B cell (primary cell): ENCODE measurements at places on chromosomes 3 and 15. TPM values are rescaled to one million over a fixed set of nuclear protein-coding genes. Genes with fewer than 3 reads are reported as not detected.

DNA sequence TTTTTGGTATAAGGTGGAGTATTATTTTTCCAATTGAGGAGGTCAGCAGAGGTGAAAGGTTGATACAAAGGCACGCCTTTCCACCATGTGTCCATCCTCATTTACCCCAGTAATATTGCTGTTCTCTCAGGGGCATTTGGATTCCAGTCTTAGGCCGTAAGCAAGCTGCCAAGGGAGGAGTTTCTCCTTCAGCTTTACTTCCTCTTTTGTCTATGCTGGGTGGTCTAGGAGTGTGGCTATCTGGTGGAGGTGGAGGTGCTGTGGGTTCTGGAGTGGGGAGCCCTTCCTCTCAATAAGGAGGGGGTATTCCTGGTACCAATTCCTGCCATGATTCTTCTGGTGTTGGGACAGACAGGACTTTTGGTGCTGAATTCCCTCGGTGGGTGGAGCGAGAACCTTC lies 340.6 kb downstream of the KCNH8 start:
- H3K36me3 ChIP-seq = no peaks in the 10 kb centered on the region
- H3K4me3 ChIP-seq = no peak overlapping the region
- peak; percentile 18 for DNase-seq
- no peaks in the 10 kb centered on the region for H3K27me3 ChIP-seq
- H3K27ac ChIP-seq = no peak overlapping the region

DNA sequence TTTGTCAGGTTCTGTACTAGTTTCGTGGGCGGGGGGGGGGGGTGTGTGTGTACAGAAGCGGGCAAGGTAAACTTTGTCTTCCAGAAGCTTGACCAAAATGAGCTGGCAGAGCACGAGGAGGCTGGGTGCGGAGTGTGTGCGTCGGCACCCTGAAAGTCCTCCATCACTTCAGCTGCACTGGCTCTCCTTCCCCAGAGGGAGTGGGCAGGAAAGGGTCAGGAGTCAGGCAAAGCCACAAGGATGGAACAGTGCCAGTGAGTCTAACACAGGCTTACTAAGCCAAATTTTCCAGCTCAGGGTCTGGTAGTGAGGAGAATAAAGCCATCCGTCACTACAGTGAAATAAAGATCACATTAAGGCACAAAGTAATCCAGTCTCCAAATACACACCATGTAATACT lies 11.9 kb upstream of the SH3GL3 start:
- H3K4me3 ChIP-seq = no peak overlapping the region
- no peak for DNase-seq
- H3K4me1 ChIP-seq = no peaks in the 10 kb centered on the region
- H3K36me3 ChIP-seq = no peaks in the 10 kb centered on the region
- no peaks in the 10 kb centered on the region for H3K27me3 ChIP-seq

GRCh38 chr3:165683947-165684346 lies 153.3 kb downstream of the BCHE start:
- no peaks in the 10 kb centered on the region for H3K36me3 ChIP-seq
- H3K27ac ChIP-seq = no peak overlapping the region
- H3K4me1 ChIP-seq = no peaks in the 10 kb centered on the region

GRCh38 chr3:138033202-138033691 lies 23.3 kb downstream of the CLDN18 start:
- peaks cover 5% of the 10 kb centered on the region for H3K27me3 ChIP-seq
- no peak overlapping the region for H3K4me3 ChIP-seq
- H3K4me1 ChIP-seq = no peaks in the 10 kb centered on the region
- H3K27ac ChIP-seq = no peak overlapping the region

CHP1 gene
- 39.9 and 40.8 TPM in 2 replicates for total RNA-seq

GRCh38 chr3:133694288-133695268 lies 32.8 kb upstream of the TOPBP1 start:
- no peaks in the 10 kb centered on the region for H3K4me1 ChIP-seq
- H3K4me3 ChIP-seq = no peak overlapping the region

GRCh38 chr3:191340966-191341365 lies 10.6 kb upstream of the UTS2B start:
- peaks cover 3% of the 10 kb centered on the region for H3K36me3 ChIP-seq
- no peak for DNase-seq
- H3K4me1 ChIP-seq = peaks cover 70% of the 10 kb centered on the region
- no peak overlapping the region for H3K27ac ChIP-seq

- H3K27me3 ChIP-seq = no peaks in the 10 kb centered on the region
- no peak overlapping the region for H3K4me3 ChIP-seq
- H3K36me3 ChIP-seq = no peaks in the 10 kb centered on the region
- no peaks in the 10 kb centered on the region for H3K4me1 ChIP-seq
These were observed 145.7 kb downstream of the EPHA6 start for GRCh38 chr3:96959901-96960641.

DNA sequence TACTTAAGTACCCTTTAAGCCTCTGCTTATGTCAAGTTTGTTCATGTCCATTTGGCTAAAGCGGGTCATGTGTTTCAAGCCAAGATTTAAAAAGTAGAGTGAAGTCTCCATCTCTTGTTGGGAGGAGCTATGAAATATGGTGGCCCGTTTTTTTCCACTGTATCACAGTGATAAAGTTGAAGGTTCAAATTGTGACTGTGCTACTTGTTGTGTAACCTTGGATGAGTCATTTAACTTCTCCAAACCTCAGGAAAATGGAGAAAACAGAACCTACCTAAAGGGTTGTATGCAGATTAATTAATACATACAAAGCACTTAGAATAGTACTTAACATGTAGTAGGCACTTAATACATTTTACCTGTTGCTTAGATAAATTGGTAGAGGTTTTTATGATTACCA lies 43.4 kb downstream of the SNAPC5 start:
- DNase-seq = no peak
- no peaks in the 10 kb centered on the region for H3K27me3 ChIP-seq
- no peaks in the 10 kb centered on the region for H3K36me3 ChIP-seq
- H3K4me1 ChIP-seq = no peaks in the 10 kb centered on the region

- H3K4me1 ChIP-seq = no peaks in the 10 kb centered on the region
- H3K4me3 ChIP-seq = no peak overlapping the region
- H3K27ac ChIP-seq = no peak overlapping the region
- DNase-seq = no peak
- H3K27me3 ChIP-seq = no peaks in the 10 kb centered on the region
- no peaks in the 10 kb centered on the region for H3K36me3 ChIP-seq
These were observed 153.8 kb downstream of the SEMA6D start for GRCh38 chr15:47870956-47871625.

PLA2G4E gene
- not detected in 2 replicates for total RNA-seq

- no peak overlapping the region for H3K27ac ChIP-seq
- no peak for DNase-seq
- H3K4me3 ChIP-seq = no peak overlapping the region
- H3K27me3 ChIP-seq = no peaks in the 10 kb centered on the region
These were observed 50.1 kb downstream of the CMSS1 start for GRCh38 chr3:99867594-99868310.

- H3K36me3 ChIP-seq = no peaks in the 10 kb centered on the region
- no peak overlapping the region for H3K27ac ChIP-seq
- no peaks in the 10 kb centered on the region for H3K27me3 ChIP-seq
- no peaks in the 10 kb centered on the region for H3K4me1 ChIP-seq
- DNase-seq = no peak
These were observed 11.7 kb upstream of the STARD5 start for GRCh38 chr15:81335631-81336030.

DNA sequence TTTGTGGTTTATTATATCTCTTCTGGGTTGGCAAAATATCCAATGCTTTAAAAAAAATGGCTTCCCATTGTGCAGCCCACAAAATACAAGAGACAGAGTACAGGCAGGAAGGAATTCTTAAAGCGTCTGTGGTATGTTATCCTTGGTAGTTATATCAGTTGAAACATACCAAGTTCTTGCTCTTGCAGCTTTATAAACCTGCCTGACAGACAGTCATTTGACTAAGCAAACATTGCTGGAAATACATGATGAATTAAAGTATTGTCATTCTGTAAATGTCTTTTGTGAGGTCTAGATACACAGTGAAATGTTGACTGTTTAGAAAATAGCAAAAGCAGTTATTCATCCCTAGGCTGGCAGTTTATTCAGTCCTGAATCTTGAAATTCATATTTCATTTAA lies 44.8 kb upstream of the MAP3K13 start:
- H3K27me3 ChIP-seq = no peaks in the 10 kb centered on the region
- no peak overlapping the region for H3K27ac ChIP-seq
- H3K4me3 ChIP-seq = no peak overlapping the region

GRCh38 chr15:74780523-74781430 lies 1.1 kb upstream of the CSK start:
- H3K4me3 ChIP-seq = peak overlapping the region; percentile 74
- no peaks in the 10 kb centered on the region for H3K36me3 ChIP-seq
- peaks cover 68% of the 10 kb centered on the region for H3K4me1 ChIP-seq
- peak; percentile 69 for DNase-seq
- H3K27ac ChIP-seq = peak overlapping the region; percentile 99

GRCh38 chr3:101725194-101725889 lies 928 bp downstream of the CEP97 start:
- H3K27ac ChIP-seq = peak overlapping the region; percentile 70
- H3K36me3 ChIP-seq = no peaks in the 10 kb centered on the region
- no peaks in the 10 kb centered on the region for H3K27me3 ChIP-seq
- peak overlapping the region; percentile 82 for H3K4me3 ChIP-seq
- peak; percentile 36 for DNase-seq

THAP10 gene
- total RNA-seq = 0.36 and 0.37 TPM in 2 replicates

HHATL gene
- total RNA-seq = not detected in 2 replicates

- no peaks in the 10 kb centered on the region for H3K27me3 ChIP-seq
- no peak overlapping the region for H3K27ac ChIP-seq
- no peaks in the 10 kb centered on the region for H3K36me3 ChIP-seq
- no peak for DNase-seq
- H3K4me1 ChIP-seq = no peaks in the 10 kb centered on the region
These were observed 37.6 kb downstream of the SCN5A start for GRCh38 chr3:38611866-38612265.

- H3K27me3 ChIP-seq = no peaks in the 10 kb centered on the region
- H3K4me3 ChIP-seq = peak within 1 kb of the TSS; percentile 88
- no peaks in the 10 kb centered on the region for H3K36me3 ChIP-seq
- peak; percentile 4 for DNase-seq
These were observed at the start of gene LRRFIP2 for GRCh38 chr3:37174532-37175126. LRRFIP2 (minus strand) TSS chr3:37174582; CDS start chr3:37148983, 25,599 bp downstream.

GRCh38 chr3:153462545-153462944 lies 300.5 kb downstream of the RAP2B start:
- no peaks in the 10 kb centered on the region for H3K27me3 ChIP-seq
- no peak overlapping the region for H3K4me3 ChIP-seq
- no peaks in the 10 kb centered on the region for H3K36me3 ChIP-seq

DNA sequence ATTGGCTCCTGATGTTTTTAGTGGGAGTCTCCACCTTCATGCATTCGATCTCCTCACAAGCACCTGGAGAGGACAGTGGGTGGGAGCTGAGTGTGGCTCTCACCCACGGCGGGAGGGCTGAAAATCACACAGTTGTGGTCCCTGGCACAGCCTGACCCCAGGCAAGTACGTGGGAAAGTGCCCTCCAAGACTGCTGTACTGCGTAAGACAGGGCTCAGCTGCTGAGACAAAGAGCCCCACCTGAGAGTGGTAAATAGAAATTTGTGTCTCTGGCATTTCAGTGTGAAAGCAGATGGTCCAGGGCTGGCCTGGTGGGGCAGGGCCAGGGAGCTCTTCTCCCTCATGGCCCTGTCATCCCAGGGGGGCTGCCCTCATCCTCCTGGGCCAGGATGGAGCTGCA lies 77.4 kb upstream of the IQSEC1 start:
- no peaks in the 10 kb centered on the region for H3K27me3 ChIP-seq
- peaks cover 9% of the 10 kb centered on the region for H3K4me1 ChIP-seq
- H3K4me3 ChIP-seq = no peak overlapping the region
- no peak overlapping the region for H3K27ac ChIP-seq

GRCh38 chr15:92059036-92059970 lies 205.8 kb downstream of the SLCO3A1 start:
- H3K36me3 ChIP-seq = no peaks in the 10 kb centered on the region
- no peak for DNase-seq
- no peak overlapping the region for H3K27ac ChIP-seq

CFAP91 gene
- total RNA-seq = 6.4 and 7.2 TPM in 2 replicates

BFSP2 gene
- 0.70 and 1.6 TPM in 2 replicates for total RNA-seq

AADACL2 gene
- not detected in 2 replicates for total RNA-seq

HCLS1 gene
- 317 and 331 TPM in 2 replicates for total RNA-seq

DNA sequence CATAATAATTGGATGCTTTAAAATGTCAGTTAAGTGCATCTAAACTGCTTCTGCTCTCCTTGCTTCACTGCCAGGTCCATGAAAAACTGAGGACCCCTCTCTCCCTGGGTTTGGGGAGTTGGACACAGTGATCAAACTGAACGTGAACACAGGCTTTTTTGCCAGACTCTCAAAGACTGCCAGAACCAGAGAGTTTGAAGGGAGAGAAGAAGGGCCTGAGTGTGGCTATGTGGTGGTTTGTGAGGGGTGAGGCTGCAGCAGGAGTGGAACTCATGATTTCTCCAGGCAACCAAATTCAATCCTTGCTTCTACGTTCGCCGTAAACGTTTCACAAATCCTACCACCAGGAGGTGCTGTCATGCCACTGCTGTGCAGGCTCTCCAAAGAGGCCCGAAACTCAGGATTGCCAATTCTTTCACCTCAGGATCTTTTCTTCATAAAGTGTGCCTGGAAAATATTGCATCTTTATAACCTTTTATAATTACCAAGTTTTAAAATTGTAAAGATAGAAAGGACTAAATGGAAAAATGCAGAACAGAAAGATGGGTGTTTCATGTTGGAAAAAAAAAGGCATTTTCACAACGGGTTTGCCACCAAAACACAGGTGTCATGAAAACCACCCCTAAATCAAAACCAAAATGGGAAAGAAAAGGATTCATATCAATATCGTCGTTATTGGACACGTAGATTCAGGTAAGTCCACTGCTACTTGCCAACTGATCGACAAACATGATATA lies 19.7 kb downstream of the TM4SF4 start:
- H3K36me3 ChIP-seq = no peaks in the 10 kb centered on the region
- DNase-seq = peak; percentile 26
- H3K4me1 ChIP-seq = no peaks in the 10 kb centered on the region
- H3K27me3 ChIP-seq = no peaks in the 10 kb centered on the region
- no peak overlapping the region for H3K4me3 ChIP-seq
- no peak overlapping the region for H3K27ac ChIP-seq

TXNRD3 gene
- total RNA-seq = 0.41 and 0.99 TPM in 2 replicates

C3orf22 gene
- total RNA-seq = not detected in 2 replicates

DNA sequence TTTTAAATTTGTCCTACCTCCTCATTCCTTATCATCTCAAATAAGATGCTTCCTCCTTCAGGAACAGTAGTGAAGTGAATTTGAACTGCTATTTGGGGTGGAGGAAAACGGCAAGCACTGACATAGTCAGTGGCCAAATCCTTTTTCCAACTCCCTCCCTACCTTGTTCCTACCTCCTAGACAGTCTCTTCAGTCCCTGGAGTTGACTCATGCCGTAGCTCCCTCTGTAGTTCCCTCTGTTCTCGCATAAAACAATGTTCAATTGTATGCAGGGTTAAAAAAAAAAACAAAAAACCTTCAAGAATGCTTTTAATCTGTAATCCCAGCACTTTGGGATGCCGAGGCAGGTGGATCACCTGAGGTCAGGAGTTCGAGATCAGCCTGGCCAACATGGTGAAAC lies 1.4 kb downstream of the UBR1 start:
- H3K4me3 ChIP-seq = no peak overlapping the region
- H3K27me3 ChIP-seq = no peaks in the 10 kb centered on the region
- peaks cover 21% of the 10 kb centered on the region for H3K4me1 ChIP-seq
- peaks cover 15% of the 10 kb centered on the region for H3K36me3 ChIP-seq

- no peaks in the 10 kb centered on the region for H3K4me1 ChIP-seq
- no peak overlapping the region for H3K27ac ChIP-seq
- no peak overlapping the region for H3K4me3 ChIP-seq
- no peaks in the 10 kb centered on the region for H3K36me3 ChIP-seq
- no peaks in the 10 kb centered on the region for H3K27me3 ChIP-seq
- no peak for DNase-seq
These were observed 117.7 kb upstream of the P2RY1 start for GRCh38 chr3:152717252-152717651.

- no peaks in the 10 kb centered on the region for H3K4me1 ChIP-seq
- H3K4me3 ChIP-seq = no peak overlapping the region
- DNase-seq = no peak
These were observed 299.1 kb downstream of the TLE3 start for GRCh38 chr15:69798481-69799250.
